ENCODE measurements at places on chromosomes 6 and 20.
A peak's percentile ranks its signal among the peaks of the same experiment; 100 is the strongest.

DNA sequence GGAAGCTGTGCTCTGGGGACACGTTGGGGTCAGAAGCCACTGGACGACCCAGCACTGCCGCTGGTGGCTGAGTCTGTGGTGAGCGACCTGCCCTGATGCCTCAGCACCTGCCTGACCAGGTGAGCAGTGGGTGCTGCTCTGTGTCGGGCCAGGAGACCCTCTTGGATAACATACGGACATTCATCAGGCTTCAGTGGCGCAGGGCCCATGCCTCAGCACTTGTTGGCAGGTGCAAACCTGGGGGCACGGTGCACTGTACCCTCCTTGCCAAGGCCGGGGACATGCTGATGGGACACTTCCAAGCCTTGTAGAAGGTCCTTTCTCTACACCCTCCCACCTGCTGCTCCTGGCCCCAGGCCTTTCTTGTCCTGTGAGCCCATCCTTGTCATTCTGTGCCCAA lies 34.1 kb downstream of the MYT1 start:
- no peak for DNase-seq

DNA sequence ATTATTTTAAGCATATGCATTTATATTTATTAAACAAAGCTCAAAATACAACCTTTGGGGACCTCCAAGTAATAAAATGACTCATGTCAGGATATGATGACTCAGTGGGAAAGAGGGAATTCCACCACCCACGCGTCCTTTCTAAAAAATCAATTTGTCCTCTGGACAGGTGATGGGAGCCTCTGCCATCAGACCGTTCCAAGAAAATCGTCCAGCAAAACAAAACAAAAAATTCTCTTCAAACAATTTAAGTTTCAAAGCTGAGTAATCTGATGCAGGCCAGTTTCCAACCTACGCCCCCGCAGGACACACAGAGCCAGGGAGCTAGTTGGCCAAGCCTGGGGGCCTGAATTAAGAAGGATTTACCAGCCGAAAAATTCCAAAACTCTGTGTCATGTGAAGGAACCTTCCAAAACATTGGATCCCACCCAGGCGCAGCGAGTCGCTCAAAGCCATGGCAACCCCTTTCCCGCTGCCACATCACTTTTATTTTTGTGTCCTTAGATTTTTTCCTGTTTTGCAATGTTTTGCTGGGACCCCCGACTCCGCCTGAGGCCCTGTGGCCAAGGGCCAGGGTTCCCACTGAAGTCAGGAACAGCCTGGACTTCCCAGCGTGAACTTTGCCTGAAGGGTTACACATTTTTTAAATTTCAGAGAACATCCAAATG lies 95.3 kb downstream of the NFATC2 start:
- peak; percentile 37 for DNase-seq

DNA sequence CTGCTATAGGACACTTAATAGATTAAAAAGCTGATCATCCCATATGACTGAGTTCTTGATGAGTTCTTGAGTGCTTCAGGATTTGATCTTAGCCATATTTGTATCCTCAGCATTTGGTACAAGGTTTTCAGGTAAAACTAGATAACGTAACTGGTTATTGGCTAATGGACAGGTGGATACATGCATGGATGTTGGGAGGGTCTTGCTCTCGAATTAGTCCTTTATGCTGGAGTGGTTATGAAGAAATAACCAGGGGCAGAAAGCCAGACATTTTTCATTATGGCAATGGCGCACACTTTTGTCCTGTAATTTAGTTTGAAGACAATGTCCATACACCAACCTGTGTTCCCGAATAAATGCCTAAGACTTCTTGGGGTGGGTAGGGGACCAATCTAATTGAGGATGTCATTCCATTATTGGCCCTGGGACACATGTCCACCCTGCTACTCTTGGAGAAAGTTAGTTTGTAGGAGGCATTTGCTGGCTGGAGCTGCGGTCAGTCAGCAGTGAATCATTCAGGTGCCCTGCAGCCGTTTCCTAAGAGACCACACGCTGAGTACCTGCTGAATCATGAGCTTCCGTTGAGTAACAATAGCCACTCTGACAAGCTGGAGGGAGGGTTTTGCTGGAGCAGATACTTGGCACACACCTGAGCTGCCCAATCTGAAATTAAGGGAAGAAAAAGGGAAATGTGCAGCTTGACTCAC lies 194.4 kb downstream of the FOXA2 start:
- DNase-seq: peak; percentile 82

DNA sequence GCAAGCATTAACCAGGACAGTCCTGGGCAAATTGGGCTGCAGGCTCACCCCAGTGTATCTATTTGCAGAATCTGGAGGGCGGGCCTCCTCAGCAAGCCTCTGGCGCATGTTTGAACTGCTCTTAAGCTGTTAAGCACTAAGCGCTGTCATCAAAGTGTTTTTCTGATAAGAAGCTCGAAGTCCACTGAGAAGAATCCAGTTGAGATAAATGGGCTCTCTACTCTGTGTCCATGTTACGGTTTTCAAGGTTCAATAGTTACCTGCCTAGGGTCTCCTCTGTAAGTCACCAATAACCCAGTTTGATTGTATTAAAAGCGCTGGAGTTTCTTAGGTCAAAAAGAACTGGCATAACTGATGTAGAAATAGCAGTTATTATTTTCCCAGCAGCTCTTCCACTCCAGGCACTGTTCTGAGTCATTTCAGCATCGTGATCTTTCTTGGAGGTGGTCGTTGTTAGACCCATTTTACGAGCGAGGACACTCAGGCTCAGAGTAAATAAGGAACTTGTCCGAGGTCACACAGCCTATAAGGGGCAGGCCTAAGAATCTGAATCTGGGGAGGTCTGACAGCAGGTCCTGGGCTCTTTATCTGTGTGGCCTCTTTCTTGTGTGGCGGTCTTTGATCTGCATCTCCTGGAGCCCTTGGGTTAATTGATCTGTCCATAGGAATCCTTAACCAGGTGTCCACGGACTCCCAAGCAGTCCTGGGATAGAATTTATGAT lies 207.4 kb upstream of the ZNF217 start:
- DNase-seq: peak; percentile 75

GRCh38 chr20:63284544-63284949 lies 8.4 kb upstream of the COL20A1 start:
- DNase-seq: no peak

All from LoVo (cell line).